Adrenal gland (tissue), 19 donors: ENCODE measurements at places on chromosomes 3 and 15. TPM values are rescaled to one million over a fixed set of nuclear protein-coding genes. Genes with fewer than 3 reads are reported as not detected.

GRCh38 chr3:43865351-43865750, 174.6 kb downstream of the ABHD5 start:
- no peak overlapping the region for H3K4me3 ChIP-seq
- H3K36me3 ChIP-seq: no peaks in the 10 kb centered on the region
- no peaks in the 10 kb centered on the region for H3K27me3 ChIP-seq
- no peak overlapping the region for H3K27ac ChIP-seq
- no peaks in the 10 kb centered on the region for H3K4me1 ChIP-seq

- no peaks in the 10 kb centered on the region for H3K36me3 ChIP-seq
- peak overlapping the region; percentile 94 for H3K27ac ChIP-seq
- H3K27me3 ChIP-seq: peaks cover 4% of the 10 kb centered on the region
- H3K4me1 ChIP-seq: peaks cover 63% of the 10 kb centered on the region
- H3K4me3 ChIP-seq: peak overlapping the region; percentile 48
- DNase-seq: peak; percentile 87
Measured at GRCh38 chr15:40439960-40440742, 602 bp upstream of the BAHD1 start.

- H3K4me1 ChIP-seq: no peaks in the 10 kb centered on the region
- H3K4me3 ChIP-seq: no peak overlapping the region
- H3K27ac ChIP-seq: no peak overlapping the region
- no peaks in the 10 kb centered on the region for H3K27me3 ChIP-seq
- no peak for DNase-seq
Measured at GRCh38 chr3:12544652-12545472, 437 bp downstream of the MKRN2OS start.

GRCh38 chr15:94119923-94120775, 111.2 kb upstream of the MCTP2 start:
- H3K27me3 ChIP-seq: no peaks in the 10 kb centered on the region
- DNase-seq: peak; percentile 34
- no peaks in the 10 kb centered on the region for H3K36me3 ChIP-seq
- no peaks in the 10 kb centered on the region for H3K4me1 ChIP-seq

- peak overlapping the region; percentile 87 for H3K27ac ChIP-seq
- peak; percentile 57 for DNase-seq
- no peaks in the 10 kb centered on the region for H3K27me3 ChIP-seq
- H3K36me3 ChIP-seq: peaks cover 28% of the 10 kb centered on the region
- peaks cover 61% of the 10 kb centered on the region for H3K4me1 ChIP-seq
- no peak overlapping the region for H3K4me3 ChIP-seq
Measured at GRCh38 chr3:52055537-52056351, 627 bp downstream of the DUSP7 start.

DNA sequence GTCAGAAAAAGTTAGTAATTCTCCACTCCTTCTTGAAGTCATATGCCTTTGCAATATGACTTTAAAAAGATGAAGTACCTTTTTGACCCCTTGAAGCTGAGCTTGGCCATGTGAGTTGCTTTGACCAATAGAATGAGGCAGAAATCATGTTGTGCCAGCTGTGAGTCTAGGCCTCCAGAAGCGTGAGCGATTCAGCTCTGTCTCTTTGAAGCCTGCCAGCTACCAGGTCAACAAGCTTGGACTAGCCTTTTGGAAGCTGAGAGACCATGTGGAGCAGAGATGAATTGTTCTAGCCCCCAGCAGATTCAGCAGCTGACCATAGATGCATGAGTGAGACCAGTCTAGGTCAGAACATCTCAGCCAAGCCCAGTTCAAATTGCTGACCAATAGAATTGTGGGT, 69.8 kb upstream of the EOMES start:
- H3K4me1 ChIP-seq: no peaks in the 10 kb centered on the region
- H3K36me3 ChIP-seq: no peaks in the 10 kb centered on the region
- H3K4me3 ChIP-seq: no peak overlapping the region
- no peaks in the 10 kb centered on the region for H3K27me3 ChIP-seq

- H3K27me3 ChIP-seq: peaks cover 20% of the 10 kb centered on the region
- H3K4me1 ChIP-seq: peaks cover 5% of the 10 kb centered on the region
- no peak for DNase-seq
- H3K36me3 ChIP-seq: no peaks in the 10 kb centered on the region
- H3K27ac ChIP-seq: no peak overlapping the region
Measured at GRCh38 chr15:77636209-77636608, 3.5 kb upstream of the LINGO1 start.

- peak; percentile 21 for DNase-seq
- H3K4me1 ChIP-seq: no peaks in the 10 kb centered on the region
Measured at GRCh38 chr15:86743283-86743903, 663.7 kb downstream of the AGBL1 start.

GRCh38 chr3:194828116-194828515, 142.4 kb downstream of the FAM43A start:
- no peak overlapping the region for H3K4me3 ChIP-seq
- no peaks in the 10 kb centered on the region for H3K36me3 ChIP-seq
- H3K27me3 ChIP-seq: no peaks in the 10 kb centered on the region
- no peaks in the 10 kb centered on the region for H3K4me1 ChIP-seq
- no peak overlapping the region for H3K27ac ChIP-seq

GRCh38 chr15:60972866-60973265, 256.2 kb downstream of the RORA start:
- H3K36me3 ChIP-seq: no peaks in the 10 kb centered on the region
- H3K4me1 ChIP-seq: peaks cover 8% of the 10 kb centered on the region
- no peak overlapping the region for H3K4me3 ChIP-seq
- no peaks in the 10 kb centered on the region for H3K27me3 ChIP-seq
- H3K27ac ChIP-seq: no peak overlapping the region
- DNase-seq: no peak

GRCh38 chr15:72203507-72203837, 5.9 kb upstream of the GRAMD2A start:
- peak; percentile 91 for DNase-seq
- peak overlapping the region; percentile 62 for H3K27ac ChIP-seq
- H3K4me3 ChIP-seq: no peak overlapping the region
- H3K4me1 ChIP-seq: peaks cover 33% of the 10 kb centered on the region
- no peaks in the 10 kb centered on the region for H3K36me3 ChIP-seq
- no peaks in the 10 kb centered on the region for H3K27me3 ChIP-seq

DNA sequence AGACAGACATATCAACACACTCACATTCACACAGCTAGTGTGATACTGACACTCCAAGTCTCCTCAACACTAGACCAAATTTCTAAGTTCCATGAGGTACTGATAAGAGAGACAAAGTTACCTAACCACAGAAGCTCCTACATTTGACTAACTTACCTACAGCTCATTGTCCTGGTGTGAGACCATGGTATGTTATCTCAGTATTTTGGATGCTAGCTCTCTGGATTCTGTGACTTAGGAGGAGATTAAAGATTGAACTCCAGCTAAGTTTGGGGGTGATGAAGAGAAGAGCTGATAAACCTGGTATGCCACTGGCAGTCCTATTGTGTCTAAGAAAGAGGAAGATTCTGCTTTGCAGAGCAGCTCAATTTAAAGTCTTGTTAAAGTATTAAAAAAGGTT, 144.0 kb upstream of the MYRIP start:
- no peaks in the 10 kb centered on the region for H3K4me1 ChIP-seq
- no peak overlapping the region for H3K27ac ChIP-seq
- H3K4me3 ChIP-seq: no peak overlapping the region
- DNase-seq: no peak
- H3K27me3 ChIP-seq: no peaks in the 10 kb centered on the region

DNA sequence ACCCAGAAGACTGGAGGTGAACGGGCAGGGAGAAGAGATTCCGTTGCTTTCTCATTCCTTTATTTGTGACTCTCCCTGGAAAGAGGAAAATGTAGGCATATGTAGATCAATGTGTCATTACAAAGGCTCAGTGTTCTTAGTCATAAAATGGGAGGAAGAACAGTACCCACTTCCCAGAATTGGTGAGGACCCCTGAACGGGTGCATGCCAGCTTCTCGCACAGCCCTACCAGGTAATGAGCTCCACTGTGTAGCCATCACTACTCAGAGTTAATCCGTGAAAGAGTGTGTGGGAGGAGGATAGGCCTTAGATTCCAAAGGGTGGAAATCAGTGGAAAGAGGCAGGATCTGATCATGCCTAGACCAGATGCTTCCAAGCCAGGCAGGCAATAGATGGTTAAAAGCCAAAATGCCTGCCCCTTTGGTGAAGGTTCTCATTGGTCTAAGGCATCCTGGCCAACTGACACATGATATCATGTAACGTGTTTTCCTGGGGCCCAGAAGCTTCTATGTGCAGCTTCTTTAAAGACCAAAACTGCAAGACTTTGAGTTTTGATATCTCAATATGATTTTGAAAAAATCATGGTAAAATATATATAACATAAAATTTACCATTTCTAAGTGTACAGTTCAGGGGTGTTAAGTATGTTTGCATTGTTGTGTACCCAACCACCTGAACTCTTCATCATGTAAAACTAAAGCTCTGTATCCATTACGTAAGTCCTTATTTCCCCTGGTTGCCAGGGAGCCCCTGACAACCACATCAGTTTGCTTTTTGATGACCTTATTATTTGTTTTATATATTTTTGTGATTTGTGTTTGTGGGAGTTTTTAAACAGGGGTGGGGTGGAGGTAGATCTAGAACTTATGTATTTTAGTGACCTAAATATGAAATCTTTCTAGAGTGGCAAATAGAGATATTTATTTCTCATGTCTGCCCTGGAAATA, 402.2 kb upstream of the CFAP20DC start:
- no peak overlapping the region for H3K4me3 ChIP-seq
- H3K4me1 ChIP-seq: no peaks in the 10 kb centered on the region
- no peaks in the 10 kb centered on the region for H3K36me3 ChIP-seq

- no peaks in the 10 kb centered on the region for H3K27me3 ChIP-seq
- H3K27ac ChIP-seq: no peak overlapping the region
- peaks cover 10% of the 10 kb centered on the region for H3K4me1 ChIP-seq
- no peak overlapping the region for H3K4me3 ChIP-seq
- H3K36me3 ChIP-seq: no peaks in the 10 kb centered on the region
- no peak for DNase-seq
Measured at GRCh38 chr3:117097351-117097750, 387.8 kb downstream of the TUSC7 start.

- no peak overlapping the region for H3K4me3 ChIP-seq
- H3K36me3 ChIP-seq: no peaks in the 10 kb centered on the region
- no peaks in the 10 kb centered on the region for H3K27me3 ChIP-seq
- no peaks in the 10 kb centered on the region for H3K4me1 ChIP-seq
- no peak overlapping the region for H3K27ac ChIP-seq
Measured at GRCh38 chr3:59137415-59137814, 87.6 kb upstream of the CFAP20DC start.

DNA sequence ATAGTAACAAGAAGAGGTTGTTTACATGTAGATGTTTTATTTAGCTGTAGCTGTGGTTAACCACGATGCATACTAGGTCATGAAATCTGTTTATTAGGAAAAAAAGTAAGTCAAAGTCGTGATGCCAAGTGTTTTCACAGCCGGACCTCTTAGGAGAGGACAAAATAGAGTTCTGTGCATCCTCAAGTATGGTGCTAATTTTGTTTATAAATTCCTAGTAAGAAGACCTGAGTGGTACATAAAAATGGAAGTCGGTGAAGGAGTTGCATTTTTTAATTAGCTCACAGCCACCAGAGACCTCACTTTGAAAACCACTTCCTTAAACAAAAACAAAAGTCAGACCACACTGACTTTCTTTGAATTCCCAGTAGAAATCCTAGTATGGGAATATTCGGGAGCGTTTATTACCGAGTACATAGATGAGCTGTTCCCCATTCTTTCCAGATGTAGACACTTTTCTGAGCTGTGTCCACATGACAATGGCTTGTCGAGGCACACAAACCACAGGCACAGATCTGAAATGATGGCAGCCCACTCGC, 143.6 kb upstream of the UBE2E1 start:
- H3K4me3 ChIP-seq: no peak overlapping the region
- H3K27ac ChIP-seq: no peak overlapping the region
- no peaks in the 10 kb centered on the region for H3K4me1 ChIP-seq
- H3K36me3 ChIP-seq: no peaks in the 10 kb centered on the region
- DNase-seq: no peak
- no peaks in the 10 kb centered on the region for H3K27me3 ChIP-seq

GRCh38 chr3:134001251-134001650, 28.5 kb downstream of the SLCO2A1 start:
- H3K27ac ChIP-seq: no peak overlapping the region
- H3K4me3 ChIP-seq: no peak overlapping the region
- no peak for DNase-seq
- H3K36me3 ChIP-seq: no peaks in the 10 kb centered on the region
- no peaks in the 10 kb centered on the region for H3K4me1 ChIP-seq

DNA sequence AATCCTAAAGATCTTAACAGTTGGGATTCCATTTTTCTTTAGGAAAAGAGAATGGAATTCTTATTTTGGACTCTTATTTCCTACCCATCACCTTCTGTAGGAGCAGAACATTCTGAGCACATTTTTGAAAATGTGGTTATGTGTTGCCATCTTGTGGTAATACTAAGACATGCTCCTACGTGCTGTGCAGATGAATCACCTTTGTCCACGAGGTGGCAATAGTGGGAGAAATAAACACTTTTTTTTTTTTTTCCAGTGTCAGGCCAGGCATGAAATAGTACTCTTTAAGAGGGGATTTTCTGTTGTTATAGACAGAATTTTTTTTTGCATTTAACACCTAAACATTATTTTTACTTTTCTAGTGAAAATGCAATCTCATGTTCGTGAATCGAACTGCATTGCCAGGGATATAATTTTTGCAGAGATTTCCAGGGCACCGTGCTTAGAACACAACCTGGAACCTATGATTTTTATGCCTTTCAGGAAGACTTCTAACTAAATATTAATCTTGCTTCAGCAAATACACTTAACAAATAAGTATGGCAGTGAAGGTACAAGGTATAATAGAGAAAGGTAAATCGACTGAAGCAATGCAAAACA, 196.6 kb downstream of the GAP43 start:
- no peak overlapping the region for H3K27ac ChIP-seq
- DNase-seq: peak; percentile 75
- no peaks in the 10 kb centered on the region for H3K4me1 ChIP-seq
- H3K4me3 ChIP-seq: no peak overlapping the region
- H3K36me3 ChIP-seq: no peaks in the 10 kb centered on the region

Gene SKOR1
- total RNA-seq: 0.17 TPM

Gene GOLGA6L4
- 1.6 TPM for total RNA-seq

- no peaks in the 10 kb centered on the region for H3K36me3 ChIP-seq
- no peak overlapping the region for H3K27ac ChIP-seq
- no peak for DNase-seq
- H3K27me3 ChIP-seq: no peaks in the 10 kb centered on the region
Measured at GRCh38 chr3:110181226-110181625, 843.9 kb upstream of the DPPA4 start.

- H3K27ac ChIP-seq: no peak overlapping the region
- H3K36me3 ChIP-seq: no peaks in the 10 kb centered on the region
- H3K27me3 ChIP-seq: peaks cover 6% of the 10 kb centered on the region
Measured at GRCh38 chr15:34799149-34800101, 4.1 kb upstream of the ACTC1 start.

- no peaks in the 10 kb centered on the region for H3K36me3 ChIP-seq
- no peaks in the 10 kb centered on the region for H3K4me1 ChIP-seq
- H3K4me3 ChIP-seq: no peak overlapping the region
- no peaks in the 10 kb centered on the region for H3K27me3 ChIP-seq
- DNase-seq: peak; percentile 53
- H3K27ac ChIP-seq: no peak overlapping the region
Measured at GRCh38 chr3:65439641-65440284, 599.0 kb downstream of the MAGI1 start.

DNA sequence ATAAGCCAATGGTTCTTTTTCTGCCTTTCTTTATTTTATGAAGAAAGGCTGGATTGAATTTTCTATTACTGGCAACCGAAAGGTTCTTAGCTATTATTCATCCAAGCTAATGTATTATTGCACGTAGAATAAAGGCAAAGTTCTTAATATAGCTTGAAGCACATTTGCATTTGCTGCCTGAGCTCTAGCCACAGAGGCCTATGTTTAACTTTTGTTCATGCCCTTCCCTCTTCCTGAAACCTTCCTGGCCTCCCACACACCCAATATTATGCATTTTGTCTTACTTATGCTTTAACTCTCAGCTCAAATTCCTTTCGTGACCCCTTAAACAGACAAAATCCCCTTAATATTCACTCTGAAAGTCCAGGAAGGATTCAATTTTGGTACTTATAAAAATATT, 71.0 kb upstream of the ZNF280D start:
- no peaks in the 10 kb centered on the region for H3K4me1 ChIP-seq
- no peak for DNase-seq
- no peaks in the 10 kb centered on the region for H3K27me3 ChIP-seq
- no peak overlapping the region for H3K27ac ChIP-seq
- H3K36me3 ChIP-seq: no peaks in the 10 kb centered on the region
- no peak overlapping the region for H3K4me3 ChIP-seq
